ENCODE measurements at places on chromosomes 3 and 15. TPM values are rescaled to one million over a fixed set of nuclear protein-coding genes. Genes with fewer than 3 reads are reported as not detected.

Gene ADAMTSL3
- total RNA-seq: 1.2 TPM

Gene HEG1
- 113 TPM for total RNA-seq

Gene CD200
- not detected for total RNA-seq

Gene PDE12
- total RNA-seq: 21.7 TPM

Gene TEX264
- 84.4 TPM for total RNA-seq

Gene TEX55
- total RNA-seq: not detected

Data from smooth muscle cell of trachea (primary cell).